Mesendoderm (in vitro differentiated cells): ENCODE measurements at places on chromosomes 12 and 14.

DNA sequence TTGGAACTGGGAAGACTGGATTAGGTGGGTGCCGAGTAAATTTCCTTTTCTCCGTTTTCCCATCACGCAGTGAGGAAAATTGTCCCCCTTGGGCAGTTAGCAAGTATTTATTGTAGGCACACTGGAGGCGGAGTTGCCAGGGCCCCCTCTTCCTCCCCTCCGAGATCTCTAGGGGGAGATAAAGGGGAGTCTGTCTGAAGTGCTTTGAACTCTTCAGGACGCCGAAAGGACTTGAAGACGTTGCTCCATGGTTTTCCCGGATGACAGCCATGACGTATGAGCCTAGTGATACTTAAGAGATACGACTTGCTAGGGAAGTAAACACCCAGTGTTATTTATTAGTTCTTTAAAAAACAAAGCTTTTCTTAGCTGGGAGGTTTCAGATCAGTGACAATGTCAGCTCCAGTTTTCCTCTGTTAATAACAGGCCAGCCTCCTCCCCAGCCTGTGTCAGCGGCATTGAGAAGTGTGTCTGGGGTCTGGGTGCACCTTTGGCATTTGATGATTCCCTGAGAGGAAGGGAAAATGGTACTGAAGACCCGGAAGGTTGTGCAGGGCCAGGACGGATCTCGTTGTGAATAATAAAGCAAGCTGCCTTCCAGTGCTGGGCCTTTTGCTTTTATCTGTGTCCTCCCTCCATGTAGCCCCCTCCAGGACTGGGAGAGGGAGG, 78.7 kb downstream of the TSPAN9 start:
- no peak for DNase-seq
- peak overlapping the region; percentile 11 for H3K27ac ChIP-seq
- H3K36me3 ChIP-seq, result no peaks in the 10 kb centered on the region
- no peaks in the 10 kb centered on the region for H3K27me3 ChIP-seq
- no peak overlapping the region for H3K4me3 ChIP-seq

DNA sequence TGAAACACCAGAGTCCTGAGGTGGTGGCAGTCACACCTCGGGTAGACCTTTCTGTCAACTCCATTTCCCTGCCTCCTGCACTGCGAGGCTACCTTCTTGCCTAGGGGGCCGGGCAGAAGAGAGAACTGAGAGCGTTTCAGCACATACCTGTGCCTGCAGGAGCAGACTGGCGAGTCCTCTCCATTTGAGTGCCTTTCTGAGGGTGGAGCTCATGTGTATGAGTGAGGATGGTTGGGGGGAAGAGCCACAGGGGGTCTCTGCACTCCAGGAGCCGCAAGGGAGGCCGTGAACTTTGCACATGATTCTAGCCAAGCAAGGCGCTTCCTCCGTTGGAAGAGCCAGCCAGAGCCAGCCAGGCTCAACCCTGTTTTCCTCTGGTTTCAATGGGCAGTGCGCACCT, 31.0 kb upstream of the CCND2 start:
- no peaks in the 10 kb centered on the region for H3K27me3 ChIP-seq
- no peak overlapping the region for H3K4me3 ChIP-seq
- H3K4me1 ChIP-seq, result peaks cover 6% of the 10 kb centered on the region
- H3K27ac ChIP-seq, result no peak overlapping the region
- H3K36me3 ChIP-seq, result no peaks in the 10 kb centered on the region

- no peak overlapping the region for H3K27ac ChIP-seq
- H3K36me3 ChIP-seq, result no peaks in the 10 kb centered on the region
- DNase-seq, result no peak
- H3K4me3 ChIP-seq, result no peak overlapping the region
These were observed 8.1 kb upstream of the EIF2S3B start for GRCh38 chr12:10497602-10498001.

GRCh38 chr14:37369425-37369824, 171.7 kb downstream of the MIPOL1 start:
- H3K4me1 ChIP-seq, result no peaks in the 10 kb centered on the region
- no peaks in the 10 kb centered on the region for H3K36me3 ChIP-seq
- no peak overlapping the region for H3K27ac ChIP-seq
- no peaks in the 10 kb centered on the region for H3K27me3 ChIP-seq
- no peak overlapping the region for H3K4me3 ChIP-seq

GRCh38 chr14:92563359-92563758, 49.8 kb downstream of the RIN3 start:
- H3K4me1 ChIP-seq, result no peaks in the 10 kb centered on the region
- no peak overlapping the region for H3K27ac ChIP-seq
- no peaks in the 10 kb centered on the region for H3K36me3 ChIP-seq

- DNase-seq, result peak; percentile 81
- no peak overlapping the region for H3K4me3 ChIP-seq
- no peaks in the 10 kb centered on the region for H3K36me3 ChIP-seq
- peaks cover 12% of the 10 kb centered on the region for H3K4me1 ChIP-seq
- no peaks in the 10 kb centered on the region for H3K27me3 ChIP-seq
- H3K27ac ChIP-seq, result no peak overlapping the region
These were observed 73.1 kb downstream of the RESF1 start for GRCh38 chr12:32032205-32032810.

DNA sequence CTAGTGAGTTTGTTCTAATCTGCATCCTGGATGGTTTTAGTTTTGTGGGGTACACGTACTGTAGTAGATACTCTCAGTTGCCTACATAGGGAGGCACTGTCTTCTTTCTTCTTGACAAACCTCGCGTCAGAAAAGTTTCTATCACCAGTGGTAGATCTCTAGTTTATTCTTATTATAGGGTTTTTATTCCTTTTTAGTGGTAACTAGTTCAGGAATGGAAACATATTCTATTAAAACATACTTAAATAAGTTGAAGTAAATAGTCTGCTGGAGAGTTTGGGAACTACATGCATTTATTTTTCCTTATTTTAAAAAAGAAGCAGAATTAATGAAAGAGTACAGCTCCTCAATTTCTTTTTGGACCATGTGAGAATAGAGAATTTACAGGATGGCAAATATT, 33.6 kb upstream of the OR9K2 start:
- H3K4me1 ChIP-seq, result no peaks in the 10 kb centered on the region
- no peak for DNase-seq
- no peaks in the 10 kb centered on the region for H3K36me3 ChIP-seq
- H3K27me3 ChIP-seq, result no peaks in the 10 kb centered on the region
- no peak overlapping the region for H3K27ac ChIP-seq

DNA sequence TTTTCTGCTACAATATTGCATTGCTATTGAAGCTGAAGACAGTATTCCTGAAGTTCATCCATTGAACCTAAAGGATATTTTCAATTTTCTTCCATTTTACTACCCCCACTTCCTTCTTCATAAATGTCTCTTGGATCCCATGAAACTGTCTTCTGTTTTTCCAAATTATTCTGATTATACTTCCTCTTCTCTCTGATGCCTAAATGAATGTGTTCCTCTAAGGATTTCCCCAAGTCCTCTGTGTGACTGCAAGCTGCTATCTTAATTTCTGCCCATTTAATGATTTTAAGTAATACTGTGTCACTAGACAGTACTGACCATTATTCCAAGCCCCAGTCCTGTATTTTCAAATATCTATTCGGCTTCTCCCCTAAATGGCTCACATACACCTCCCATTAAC, 102.9 kb downstream of the TAOK3 start:
- H3K27ac ChIP-seq, result no peak overlapping the region
- H3K4me1 ChIP-seq, result no peaks in the 10 kb centered on the region
- H3K36me3 ChIP-seq, result no peaks in the 10 kb centered on the region
- no peak for DNase-seq
- H3K27me3 ChIP-seq, result no peaks in the 10 kb centered on the region

GRCh38 chr12:25123126-25123525, 71.8 kb downstream of the DNAI7 start:
- no peaks in the 10 kb centered on the region for H3K36me3 ChIP-seq
- no peak overlapping the region for H3K4me3 ChIP-seq
- no peaks in the 10 kb centered on the region for H3K27me3 ChIP-seq
- no peaks in the 10 kb centered on the region for H3K4me1 ChIP-seq
- DNase-seq, result no peak
- no peak overlapping the region for H3K27ac ChIP-seq

GRCh38 chr14:103552846-103553210, 9.6 kb downstream of the BAG5 start:
- no peaks in the 10 kb centered on the region for H3K4me1 ChIP-seq
- H3K4me3 ChIP-seq, result no peak overlapping the region
- no peak overlapping the region for H3K27ac ChIP-seq

DNA sequence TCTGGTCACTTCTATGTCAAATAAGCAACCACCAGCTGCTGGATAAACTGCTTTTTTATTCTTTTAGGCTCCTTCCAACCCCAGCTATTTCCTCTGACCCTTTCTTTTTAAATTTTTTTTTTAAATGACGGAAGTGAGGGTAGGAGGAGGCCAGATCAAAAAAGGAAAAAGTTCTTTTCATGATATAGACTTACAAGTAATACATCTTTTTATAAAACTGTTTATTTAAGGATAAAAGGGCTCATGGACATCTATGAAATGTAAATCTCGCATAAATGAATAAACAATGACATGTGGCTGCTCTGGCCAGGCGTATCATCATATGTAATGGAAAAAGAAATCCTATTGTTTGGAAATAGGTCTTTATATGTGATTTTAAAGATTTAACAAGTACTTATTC, 169.0 kb upstream of the ATP2B1 start:
- H3K27me3 ChIP-seq, result no peaks in the 10 kb centered on the region
- DNase-seq, result no peak
- H3K4me3 ChIP-seq, result no peak overlapping the region
- no peak overlapping the region for H3K27ac ChIP-seq

DNA sequence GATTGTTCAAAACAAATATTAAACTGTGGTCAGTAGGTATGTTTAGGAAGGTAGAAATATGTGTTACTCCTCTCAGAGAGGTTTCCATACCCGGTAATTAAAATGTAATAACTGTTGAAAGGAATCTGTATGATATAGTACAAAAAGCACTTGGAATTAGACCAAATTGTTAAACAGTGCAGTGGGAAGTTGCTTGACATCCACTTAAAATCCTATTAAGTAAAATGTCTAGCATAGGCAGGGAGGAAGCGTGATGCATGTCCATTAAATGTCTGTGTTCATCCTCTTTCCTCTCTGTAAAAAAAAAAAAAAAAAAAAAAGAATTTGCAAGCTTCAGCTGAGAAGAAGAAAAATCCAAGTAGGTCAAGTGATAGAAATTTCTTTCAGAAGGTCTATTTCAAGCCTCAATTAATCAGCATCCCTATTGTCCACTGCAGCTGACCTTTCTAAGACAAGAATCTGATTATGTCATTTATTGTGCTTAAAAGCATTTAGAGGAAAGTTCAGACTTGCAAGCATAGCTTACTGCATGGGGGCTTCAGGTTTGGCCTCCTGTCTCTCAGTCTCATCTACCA, 265.6 kb upstream of the RGS6 start:
- no peak for DNase-seq
- no peaks in the 10 kb centered on the region for H3K4me1 ChIP-seq
- H3K4me3 ChIP-seq, result no peak overlapping the region
- H3K27ac ChIP-seq, result no peak overlapping the region
- H3K27me3 ChIP-seq, result no peaks in the 10 kb centered on the region

GRCh38 chr12:80684077-80684495, 23.3 kb upstream of the MYF6 start:
- no peaks in the 10 kb centered on the region for H3K36me3 ChIP-seq
- H3K4me1 ChIP-seq, result no peaks in the 10 kb centered on the region
- no peak overlapping the region for H3K4me3 ChIP-seq
- peak; percentile 57 for DNase-seq
- no peaks in the 10 kb centered on the region for H3K27me3 ChIP-seq
